A375 (cell line): ENCODE measurements at places on chromosomes 12 and 14. TPM values are rescaled to one million over a fixed set of nuclear protein-coding genes. Genes with fewer than 3 reads are reported as not detected.

Gene ANKRD13A
- total RNA-seq: 35.9 and 39.2 TPM in 2 replicates

Gene NKX2-1
- 0.11 and 0.61 TPM in 2 replicates for total RNA-seq

Gene GPR135
- 3.1 and 3.2 TPM in 2 replicates for total RNA-seq

Gene MANSC4
- total RNA-seq: not detected in 2 replicates

Gene CLEC9A
- total RNA-seq: not detected in 2 replicates

Gene TXNRD1
- 200 and 240 TPM in 2 replicates for total RNA-seq
